ENCODE measurements at places on chromosomes 4 and X.

- no peak for DNase-seq
Observed at GRCh38 chrX:154472685-154473632, 6.1 kb downstream of the LAGE3 start.

DNA sequence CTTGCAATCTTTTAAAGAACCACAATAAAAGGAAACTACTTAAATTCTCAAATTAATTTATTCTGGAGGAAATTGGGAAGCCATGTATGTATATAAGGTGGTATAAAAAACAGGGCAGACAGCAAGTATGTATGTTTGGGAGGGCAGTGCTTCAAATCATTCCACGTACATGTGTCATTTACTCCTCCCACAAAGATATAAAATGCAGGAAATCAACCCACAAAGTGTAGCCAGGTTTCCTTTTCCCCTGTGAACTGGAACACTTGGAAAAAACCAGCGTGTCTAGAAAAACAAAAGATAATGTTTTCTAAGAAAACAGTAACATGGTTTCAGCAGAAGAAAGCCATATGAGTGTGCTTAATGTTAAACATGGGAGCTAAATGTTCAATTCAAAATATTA is 156.7 kb upstream of the FAM47A start:
- no peak for DNase-seq

DNA sequence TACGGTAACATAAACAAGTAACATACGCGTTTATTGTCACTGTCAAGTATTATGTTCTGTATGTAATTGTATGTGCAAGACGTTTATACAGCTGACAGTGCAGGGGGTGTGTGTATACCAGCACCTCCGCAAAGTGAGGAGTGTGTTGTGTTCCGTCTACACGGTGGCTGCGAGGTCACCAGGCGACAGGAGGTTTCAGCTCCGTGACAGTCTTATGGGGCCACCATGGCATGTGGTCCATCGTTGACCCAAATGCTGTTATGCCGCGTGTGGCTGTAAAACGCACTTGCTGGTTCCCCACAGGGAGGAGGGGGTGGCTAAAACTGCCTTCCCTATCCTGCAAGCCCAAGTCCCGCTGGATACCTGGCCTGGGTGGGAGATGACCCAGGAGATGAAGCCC is 25.0 kb downstream of the NSG1 start:
- no peak for DNase-seq

DNA sequence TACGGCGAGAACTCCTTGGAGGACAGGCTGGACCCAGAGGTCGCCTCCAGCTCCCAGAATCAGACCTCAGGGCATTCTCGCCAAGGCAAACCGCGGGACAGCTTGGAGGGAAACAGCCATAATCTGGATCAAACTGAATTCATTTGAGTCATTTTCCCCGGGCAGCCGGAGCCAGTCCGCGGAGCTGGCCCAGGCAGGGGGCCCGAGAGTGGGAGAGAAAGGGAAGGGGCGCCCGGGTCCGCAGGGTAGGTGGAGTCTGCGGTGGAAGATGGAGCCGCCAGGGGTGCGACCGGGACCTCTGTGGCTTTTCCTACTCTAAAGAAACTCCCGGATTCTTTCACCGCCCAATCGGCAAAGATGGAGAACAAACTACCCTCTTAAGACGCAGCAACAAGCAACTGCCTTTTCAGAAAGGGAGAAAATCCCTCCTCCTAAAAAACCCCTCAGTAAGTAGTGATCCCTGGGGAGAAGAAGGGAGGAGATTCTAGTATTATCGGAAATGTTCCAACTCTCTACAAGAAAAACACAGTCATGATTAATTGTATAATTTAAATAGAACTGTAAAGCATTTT is 5.2 kb downstream of the NKX3-2 start:
- DNase-seq: peak; percentile 38

DNA sequence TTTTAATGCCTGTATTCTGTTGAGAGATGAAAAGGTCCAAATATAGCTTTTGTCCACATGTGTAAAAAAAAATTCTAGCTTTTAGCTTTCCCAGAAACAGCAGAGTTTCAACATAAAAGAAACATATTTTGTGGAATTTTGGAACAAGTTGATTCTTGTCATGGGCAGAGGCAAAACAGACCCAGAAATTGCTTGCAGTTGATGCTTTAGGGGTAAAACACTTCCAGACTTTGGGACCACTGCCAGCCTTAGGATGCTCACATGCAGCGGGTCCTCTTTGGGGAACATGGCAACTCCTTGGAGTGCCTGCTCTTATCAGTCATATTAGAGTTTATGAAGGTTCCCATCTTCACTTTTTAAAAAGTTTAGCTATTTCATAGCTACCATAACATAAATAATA is 30.4 kb downstream of the DCLK2 start:
- DNase-seq: no peak

DNA sequence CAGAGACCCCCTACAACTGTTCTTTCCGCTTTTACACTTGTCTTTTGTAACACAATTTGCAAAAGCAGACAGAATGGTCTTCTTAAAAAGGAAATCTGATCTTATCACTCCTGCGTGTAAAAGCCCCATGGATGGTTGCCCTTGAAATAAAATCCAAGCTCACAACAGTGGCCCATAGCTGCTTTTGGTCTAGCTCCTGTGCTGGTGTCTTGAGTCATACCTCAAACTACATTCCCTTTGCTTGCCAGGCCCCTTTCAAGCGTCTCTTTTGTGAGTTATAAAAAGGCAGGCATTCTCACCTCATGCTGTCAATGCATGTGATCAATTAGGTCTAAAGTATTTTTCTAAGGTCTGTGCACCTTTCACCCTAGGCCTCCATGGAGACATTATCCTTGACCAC is 27.6 kb downstream of the HPGD start:
- DNase-seq: no peak

DNA sequence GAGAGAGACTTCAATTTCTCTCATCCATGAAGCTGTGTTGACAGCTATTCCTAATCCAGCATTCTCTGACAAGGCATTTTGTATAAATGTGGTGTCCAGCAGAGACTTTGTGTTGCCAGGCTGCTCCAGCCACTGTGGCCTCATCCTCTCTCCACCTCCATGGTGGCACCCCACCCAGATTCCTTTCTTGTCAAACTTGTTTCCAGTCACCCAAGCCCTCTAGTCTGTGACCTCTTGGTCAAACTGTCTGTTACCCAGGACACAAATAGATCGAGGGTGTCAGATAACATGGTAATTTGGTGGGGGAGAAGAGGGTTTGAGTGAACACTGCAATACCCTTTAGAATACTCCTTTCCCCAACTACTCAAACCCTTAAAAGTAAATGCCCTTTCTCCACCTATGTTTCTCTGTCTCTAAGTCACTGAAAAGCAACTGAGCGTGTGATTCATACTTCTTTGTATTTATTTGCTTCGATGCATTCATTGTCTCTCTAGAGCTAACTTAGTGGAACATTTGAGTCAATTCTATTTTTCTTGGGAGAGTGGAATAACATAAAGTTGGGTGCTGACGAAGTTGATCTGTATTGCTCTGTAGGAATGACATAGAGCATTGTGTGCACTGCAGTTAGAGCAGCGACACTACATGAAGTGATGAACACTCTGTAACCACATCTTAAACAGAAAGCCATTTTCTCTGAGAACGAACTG is 13.7 kb downstream of the PITX2 start:
- DNase-seq: no peak

- no peak for DNase-seq
Observed at GRCh38 chr4:95360256-95360903, 188.4 kb downstream of the UNC5C start.

GRCh38 chr4:16692524-16692923 is 205.9 kb downstream of the LDB2 start:
- no peak for DNase-seq

Measured in B cell (primary cell).